ENCODE measurements at places on chromosomes 13 and 19.

GRCh38 chr13:67186995-67187569 lies 43.1 kb downstream of the PCDH9 start:
- DNase-seq: no peak

- peak; percentile 61 for DNase-seq
These were observed 900 bp downstream of the PPP1R13L start for GRCh38 chr19:45403781-45404556.

DNA sequence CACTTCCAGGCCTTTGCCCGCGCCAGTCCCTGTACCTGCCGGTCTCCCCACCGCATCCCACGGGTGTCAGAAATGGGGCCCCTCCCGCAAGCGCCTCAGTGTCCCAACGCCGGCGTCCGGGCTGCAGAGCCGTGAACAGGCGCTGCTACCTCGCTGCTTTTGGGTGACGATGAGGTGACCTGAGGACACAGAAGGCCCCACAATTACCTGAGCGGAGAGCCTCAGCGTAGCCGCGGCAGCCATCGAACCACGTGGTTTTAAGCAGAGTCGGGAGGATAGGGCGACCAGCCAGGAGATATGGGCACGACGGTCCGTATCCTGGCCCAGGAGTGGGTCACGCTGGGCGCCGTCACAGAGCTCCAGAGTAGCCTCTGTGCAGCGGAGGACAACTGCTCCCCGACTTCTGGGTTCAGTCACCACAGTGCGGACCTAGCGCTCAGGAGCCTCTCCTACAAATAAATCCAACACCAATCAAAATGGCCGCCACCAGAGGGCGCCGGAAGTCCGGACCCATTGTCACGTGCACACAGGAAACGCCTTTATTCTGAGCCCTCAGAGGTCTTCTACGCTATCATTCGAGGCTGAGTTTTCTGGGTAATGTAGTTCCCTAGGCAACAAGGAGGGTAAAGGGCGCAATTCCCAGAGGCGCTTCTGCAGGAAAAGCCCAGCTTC lies at the start of gene ZNF814:
Gene ZNF814, minus strand, starts transcription at position 478 of the 672 bp plus-strand sequence. Its CDS starts 235 bp downstream, at position 243.
- DNase-seq: peak; percentile 85

- no peak for DNase-seq
These were observed 1.1 kb upstream of the IFI30 start for GRCh38 chr19:18172331-18173053.

DNA sequence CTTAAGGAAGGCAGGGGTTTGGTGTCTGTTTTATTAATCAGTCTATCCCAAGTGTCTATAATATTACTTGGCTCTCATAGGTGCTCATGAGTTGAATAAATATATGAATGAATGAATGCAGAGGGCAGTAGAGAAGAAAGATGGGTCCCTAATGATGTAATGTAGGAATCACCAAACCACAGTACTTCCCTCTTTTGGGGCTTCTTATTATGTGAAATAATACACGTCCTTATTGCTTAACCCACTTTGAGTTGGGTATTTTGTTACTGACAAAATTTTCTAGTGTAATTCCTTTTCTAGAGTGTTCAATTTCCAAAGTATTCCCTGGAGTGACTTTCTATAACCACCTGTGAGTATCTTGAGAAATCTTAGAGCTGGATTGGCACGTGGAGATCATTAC lies 13.2 kb downstream of the KLK5 start:
- no peak for DNase-seq

DNA sequence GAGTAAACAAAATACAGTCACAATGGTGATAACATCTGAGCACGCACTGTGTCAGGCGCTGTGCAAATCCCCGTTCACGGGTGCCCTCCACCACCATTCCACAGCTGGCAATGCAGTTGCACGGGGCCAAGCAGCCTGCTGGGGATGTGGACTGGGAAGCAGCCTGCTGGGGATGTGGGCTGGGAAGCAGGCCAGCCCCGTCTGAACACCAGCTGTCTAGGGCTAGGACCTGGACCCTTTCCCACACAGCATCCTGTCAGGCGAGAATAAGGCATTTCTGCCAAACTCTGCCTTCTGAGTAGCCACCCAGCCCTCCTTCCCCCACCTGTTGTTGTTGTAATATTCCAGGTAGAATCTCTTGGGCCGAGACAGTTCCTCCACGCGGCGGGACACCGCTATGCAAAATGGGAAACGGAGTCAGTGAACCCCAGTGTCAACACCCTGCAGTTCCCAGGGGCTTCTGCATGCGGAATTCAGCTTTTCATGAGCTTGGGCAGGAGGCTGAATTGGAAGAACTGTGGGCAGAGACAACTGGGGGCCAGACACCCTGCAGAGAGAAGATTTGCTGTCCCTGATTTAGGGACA lies 27.8 kb upstream of the MIER2 start:
- no peak for DNase-seq

Data from CD4-positive, alpha-beta T cell treated with Interleukin-15 for 4 hours (primary cell).